ENCODE measurements at places on chromosomes 6 and 20.

- no peak for DNase-seq
Measured at GRCh38 chr6:134533991-134534390, 216.1 kb upstream of the SGK1 start.

DNA sequence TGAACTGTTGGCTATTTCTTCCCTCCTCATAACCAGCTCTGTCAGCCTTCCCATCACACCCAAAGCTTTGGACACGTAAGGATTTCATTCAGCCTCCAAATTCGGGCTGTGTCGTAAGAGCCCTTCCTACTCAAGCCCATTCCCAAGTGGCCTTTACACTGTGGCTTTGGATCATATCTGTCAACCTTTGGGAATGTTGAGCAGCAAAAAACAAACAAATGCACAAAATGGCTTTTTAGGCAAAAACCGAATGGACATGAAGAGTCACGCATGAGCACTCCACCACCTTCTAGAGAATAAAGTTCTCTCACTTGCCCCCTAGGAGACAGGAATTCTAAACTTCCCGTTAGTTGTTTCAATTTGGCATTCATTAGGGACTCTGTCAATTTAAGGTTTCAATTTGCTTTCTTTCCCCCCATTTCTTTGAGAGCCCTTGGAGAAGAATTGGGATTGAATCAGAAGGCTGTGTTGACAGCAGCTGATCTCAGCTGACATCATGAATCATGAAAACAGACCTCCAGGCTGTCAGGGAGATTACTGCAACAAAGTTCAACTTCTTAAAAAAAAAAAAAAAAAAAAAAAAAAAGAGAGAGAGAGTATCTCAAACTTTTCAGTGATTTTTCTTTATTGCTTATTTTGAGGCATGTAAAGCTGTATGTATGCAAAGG, 110.3 kb downstream of the BCAS1 start:
- no peak for DNase-seq

DNA sequence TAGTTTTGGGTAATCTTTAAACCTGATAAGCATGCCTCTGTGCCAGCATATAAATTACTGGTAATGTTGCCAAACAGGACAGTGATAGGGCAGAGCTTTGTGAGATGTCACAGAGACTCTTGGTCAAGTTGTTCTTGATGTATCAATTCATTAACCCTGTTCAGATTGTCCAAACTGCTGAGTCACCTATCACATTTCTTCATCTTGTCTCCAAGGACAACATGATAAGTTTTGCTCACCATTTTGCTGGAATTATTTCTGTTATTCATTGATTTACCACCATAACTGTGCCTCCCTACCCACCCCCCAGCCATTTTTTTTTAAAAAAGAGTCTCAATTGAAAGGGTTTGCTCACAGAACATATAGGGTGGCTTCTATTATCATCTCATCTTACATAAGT, 19.5 kb upstream of the GMNN start:
- no peak for DNase-seq

- no peak for DNase-seq
Measured at GRCh38 chr20:49558826-49559225, 9.1 kb downstream of the PTGIS start.

DNA sequence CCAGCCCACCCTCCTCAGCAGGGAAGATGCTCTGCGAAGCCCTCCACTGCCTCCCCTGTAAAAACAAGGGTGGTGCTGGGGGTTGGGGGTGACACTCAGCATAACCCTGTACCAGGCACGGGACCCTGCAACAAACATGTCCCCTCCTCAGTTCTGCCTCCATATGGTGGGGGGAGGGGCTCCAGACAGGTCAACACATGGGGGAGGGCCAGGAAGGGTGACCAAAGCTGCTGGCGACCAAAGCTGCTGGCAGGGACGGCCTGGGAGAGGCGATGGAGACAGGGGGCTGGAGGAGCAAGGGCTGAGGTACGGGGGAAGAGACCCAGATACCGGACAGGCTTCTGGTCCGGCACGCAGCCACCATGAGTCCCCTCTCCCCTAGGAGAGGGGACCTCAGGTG, 123.2 kb downstream of the TAF4 start:
- DNase-seq: no peak

- DNase-seq: no peak
Measured at GRCh38 chr20:19423097-19423899, 210.9 kb downstream of the SLC24A3 start.

DNA sequence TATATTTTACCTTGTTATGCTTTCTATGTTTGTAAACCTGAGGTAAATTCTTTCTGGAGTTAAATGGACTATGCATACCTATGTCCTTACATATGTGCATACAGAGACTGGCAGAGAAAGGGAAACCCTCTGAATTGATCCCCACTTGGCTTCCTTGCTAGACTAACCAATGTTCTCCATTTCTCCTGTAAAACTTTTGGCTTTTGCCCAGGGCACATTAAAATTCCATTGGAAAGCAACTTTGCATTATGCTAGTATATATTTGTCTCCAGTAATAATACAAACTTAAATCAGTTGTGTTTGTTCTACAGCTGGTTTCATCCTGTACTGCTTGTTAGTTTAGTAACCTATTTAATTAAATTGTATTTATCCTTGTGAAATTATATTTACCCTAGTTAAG, 646.0 kb upstream of the MARCKS start:
- no peak for DNase-seq

Data from endothelial cell (in vitro differentiated cells).